NCI-H774 (cell line): ENCODE measurements at places on chromosomes 3 and 15.

GRCh38 chr3:8278448-8278847, 223.2 kb upstream of the LMCD1 start:
- DNase-seq = no peak

DNA sequence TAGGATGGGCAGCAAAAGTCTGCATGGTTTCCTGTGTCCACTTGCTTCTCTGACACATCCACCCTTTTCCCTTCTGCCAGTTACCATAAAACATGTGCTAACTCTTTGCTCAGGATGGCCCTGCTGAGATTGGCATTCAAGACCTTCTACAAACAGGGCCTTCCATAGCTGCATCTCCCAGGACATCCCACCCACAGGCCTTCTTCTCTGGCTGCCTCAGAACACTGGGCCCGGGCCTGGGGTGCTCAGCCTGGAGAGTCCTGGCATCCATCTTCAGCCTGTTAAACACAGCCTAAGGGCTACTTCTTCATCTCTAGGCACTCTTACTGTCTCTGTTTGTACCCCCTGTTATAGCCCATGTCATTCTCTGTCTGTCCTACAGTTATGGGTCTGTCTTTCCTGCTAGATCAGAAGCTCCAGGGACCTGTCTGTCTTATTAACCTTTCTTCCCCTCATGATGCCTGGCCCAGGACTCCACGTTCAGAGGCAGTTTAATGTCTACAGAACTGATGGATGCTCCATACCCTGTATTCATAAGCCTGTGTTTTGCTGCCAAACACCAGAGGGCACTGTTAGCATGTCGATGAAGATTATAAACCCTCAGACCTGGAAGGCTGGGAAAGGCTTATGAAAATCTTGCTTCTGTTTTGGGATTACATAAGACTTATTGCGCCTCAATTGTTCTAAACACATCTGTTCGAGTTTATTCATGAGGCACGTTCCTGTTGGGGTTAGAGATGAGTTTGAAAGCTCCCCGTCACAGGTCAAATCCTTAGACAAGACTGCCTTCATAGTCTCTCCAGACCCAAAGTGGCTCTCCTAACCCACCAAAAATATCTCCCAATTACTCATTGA, 16.5 kb downstream of the SEMA3G start:
- DNase-seq = peak; percentile 22

- DNase-seq = no peak
These were observed 95.8 kb downstream of the CNTN3 start for GRCh38 chr3:74518610-74519009.

DNA sequence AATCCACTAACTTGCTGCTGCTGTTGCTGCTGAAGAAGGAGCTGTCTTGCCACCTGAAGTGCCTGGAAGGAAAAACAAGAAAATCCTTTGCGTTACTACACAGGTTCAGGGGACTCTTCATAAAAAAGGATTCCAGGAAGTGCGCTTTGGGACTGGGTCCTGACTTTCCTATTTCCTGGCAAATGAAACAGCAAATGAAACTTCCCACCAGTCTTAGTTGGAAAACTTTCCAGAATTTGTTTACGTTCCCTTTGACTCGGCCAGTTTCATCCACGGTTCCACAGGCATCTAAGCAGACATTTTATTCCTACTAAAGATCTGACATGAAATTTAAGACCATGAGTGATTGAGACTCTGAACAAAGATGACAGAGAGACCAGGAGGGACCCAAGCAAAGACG, 471.0 kb downstream of the FOXP1 start:
- DNase-seq = no peak

DNA sequence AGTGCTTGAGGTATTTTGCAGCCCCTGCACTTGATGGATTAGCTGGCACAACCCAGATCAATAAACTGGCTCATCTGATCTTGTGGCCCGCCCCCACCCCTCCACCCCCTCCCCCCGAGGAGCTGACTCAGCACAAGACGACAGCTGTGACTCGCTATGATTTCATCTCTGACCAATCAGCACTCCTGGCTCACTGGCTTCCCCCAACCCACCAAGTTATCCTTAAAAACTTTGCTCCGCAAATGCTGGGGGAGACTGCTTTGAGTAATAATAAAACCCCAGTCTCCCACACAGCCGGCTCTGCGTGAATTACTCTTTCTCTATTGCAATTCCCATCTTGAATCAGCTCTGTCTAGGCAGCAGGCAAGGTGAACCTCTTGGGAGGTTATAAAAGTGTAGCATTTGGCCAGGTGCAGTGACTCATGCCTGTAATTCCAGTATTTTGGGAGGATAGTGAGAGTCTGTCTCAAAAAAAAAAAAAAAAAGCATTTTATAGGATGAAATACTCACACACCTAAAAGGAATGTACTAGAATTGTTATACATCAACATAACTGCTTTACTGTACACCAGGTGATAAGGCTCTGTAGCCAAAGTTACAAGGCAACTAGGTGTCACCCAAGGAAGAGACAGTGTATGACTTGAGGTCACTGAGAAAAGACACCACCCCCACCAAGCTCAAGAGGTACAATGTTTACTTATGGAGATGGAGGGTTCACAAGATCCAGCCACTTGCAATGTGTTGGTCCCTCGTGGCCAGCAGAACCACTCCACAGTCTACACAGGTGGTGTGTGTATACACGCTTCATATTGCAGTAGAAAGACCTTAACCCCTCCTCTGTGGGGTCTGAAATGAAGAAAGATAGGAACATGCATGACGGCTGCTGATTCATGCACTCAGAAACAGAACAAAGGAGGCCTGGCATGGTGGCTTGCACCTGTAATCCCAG, 8.6 kb downstream of the ZNF445 start:
- DNase-seq = no peak

- DNase-seq = no peak
These were observed 22.4 kb upstream of the SMAD6 start for GRCh38 chr15:66679657-66680108.

GRCh38 chr3:70989174-70989573, 594.4 kb downstream of the FOXP1 start:
- DNase-seq = no peak

- DNase-seq = no peak
These were observed 443.1 kb downstream of the AGBL1 start for GRCh38 chr15:86522721-86523120.

- no peak for DNase-seq
These were observed 207.3 kb upstream of the CTNNB1 start for GRCh38 chr3:40992023-40992422.

DNA sequence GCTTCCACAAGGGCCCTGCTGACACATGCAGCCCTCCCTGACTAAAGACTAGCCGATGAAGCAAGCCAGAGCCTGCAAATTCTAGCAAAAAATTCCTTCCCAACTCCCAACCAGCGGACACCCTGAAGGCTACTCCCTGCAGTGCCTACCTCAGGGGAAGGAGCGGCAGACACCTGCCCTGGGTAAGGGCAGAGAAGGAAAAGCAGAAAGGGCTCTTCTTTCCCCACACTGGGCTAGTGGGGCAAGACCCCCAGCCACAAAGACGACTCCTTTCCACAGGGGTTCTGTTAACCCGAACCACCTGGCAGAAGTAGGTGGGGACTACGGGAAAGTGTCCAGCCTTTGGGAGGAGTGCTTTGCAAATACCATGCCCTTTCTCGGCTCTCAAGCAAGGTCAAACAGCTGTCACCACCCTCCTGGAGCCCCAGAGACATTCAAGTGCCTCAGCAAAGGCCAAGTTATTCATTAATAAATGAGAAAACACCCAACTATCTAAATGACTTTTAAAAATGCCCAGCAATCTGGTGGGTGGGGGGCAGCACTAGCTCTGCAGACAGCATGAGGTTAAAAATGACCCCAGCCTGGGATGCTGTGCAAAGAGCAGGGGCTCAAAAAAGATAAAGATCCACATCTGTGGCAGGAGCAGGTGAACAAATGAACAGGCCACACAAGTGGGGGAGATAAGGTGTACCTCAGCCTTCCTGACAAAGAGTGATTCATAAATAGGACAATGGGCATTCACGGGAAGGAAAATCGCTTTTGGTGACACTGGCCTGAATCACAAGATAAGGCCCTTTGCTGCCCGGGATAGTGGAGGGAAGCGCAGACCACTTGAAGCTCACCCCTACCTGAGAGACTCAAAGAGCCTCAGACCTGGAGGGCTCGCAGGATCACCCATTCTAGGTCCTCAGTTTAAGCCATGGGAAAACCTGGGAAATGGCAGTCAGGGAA, 33.0 kb downstream of the CCDC12 start:
- DNase-seq = no peak

GRCh38 chr3:24485511-24485910, 9.1 kb downstream of the THRB start:
- no peak for DNase-seq

GRCh38 chr3:14210843-14211594, 32.4 kb downstream of the LSM3 start:
- no peak for DNase-seq

GRCh38 chr15:76200083-76200465, 111.2 kb downstream of the ETFA start:
- DNase-seq = no peak

- DNase-seq = no peak
These were observed 1.4 kb downstream of the MAPKBP1 start for GRCh38 chr15:41775651-41776050.
